Stomach (tissue), 19 donors: ENCODE measurements at places on chromosomes 5 and 9. TPM values are rescaled to one million over a fixed set of nuclear protein-coding genes. Genes with fewer than 3 reads are reported as not detected.

ANKS6 gene
- 26.3 TPM for total RNA-seq

FCN2 gene
- total RNA-seq = not detected

IL9 gene
- not detected for total RNA-seq

- DNase-seq = no peak
Measured at GRCh38 chr5:163534492-163535094, 29.2 kb downstream of the MAT2B start.

- DNase-seq = no peak
Measured at GRCh38 chr9:89313842-89314241, 2.8 kb downstream of the CKS2 start.

- no peak for DNase-seq
Measured at GRCh38 chr9:127033061-127033460, 89.4 kb downstream of the ANGPTL2 start.

DNA sequence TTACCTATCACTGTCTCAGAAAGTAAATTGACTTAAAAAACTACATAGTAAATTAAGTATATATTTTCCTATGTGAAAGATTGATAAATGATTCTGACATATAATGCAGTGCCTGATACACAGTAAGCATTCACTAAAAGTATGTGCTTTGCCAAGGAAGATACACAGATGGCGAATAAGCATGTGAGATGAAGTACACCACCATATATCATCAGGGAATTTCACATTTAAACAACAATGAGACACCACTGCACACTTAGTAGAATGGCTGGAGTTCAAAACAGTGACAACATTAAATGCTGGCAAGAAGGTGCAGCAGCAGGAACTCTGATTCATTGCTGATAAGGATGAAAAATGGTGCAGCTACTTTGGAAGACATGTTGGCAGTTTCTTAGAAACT is 1118.8 kb downstream of the DTWD2 start:
- no peak for DNase-seq
